ENCODE measurements at places on chromosomes 13 and 19. TPM values are rescaled to one million over a fixed set of nuclear protein-coding genes. Genes with fewer than 3 reads are reported as not detected.

Gene HSPB6
- 0.14 TPM for total RNA-seq

Gene OR7C1
- total RNA-seq: not detected

GRCh38 chr13:45393941-45394570, 24.1 kb downstream of the SLC25A30 start:
- DNase-seq: no peak

GRCh38 chr19:6693681-6694080, 23.7 kb upstream of the TNFSF14 start:
- no peak for DNase-seq

DNA sequence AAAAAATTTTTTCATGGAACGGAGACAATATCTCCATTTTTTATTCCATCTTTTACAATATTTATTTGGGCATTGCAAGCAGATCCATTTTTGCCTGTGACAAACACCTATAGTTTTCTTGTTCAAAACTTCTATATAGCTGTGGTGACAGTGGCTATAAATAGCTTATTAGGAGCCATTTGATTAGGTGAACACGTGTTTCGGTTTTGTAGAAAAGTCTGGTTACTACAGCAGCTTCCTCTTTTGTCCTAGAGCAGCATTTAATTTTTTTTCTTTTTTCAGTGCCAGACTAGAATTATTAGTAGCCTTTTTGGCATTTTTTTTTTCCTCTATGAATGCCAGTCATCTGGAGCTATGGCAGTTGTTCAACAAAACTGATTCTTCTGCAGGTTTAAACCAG, 123.5 kb downstream of the RXFP2 start:
- no peak for DNase-seq

GRCh38 chr13:23673354-23673753, 103.1 kb downstream of the TNFRSF19 start:
- no peak for DNase-seq

- no peak for DNase-seq
Measured at GRCh38 chr13:81480634-81481033, 1139.7 kb upstream of the SPRY2 start.

DNA sequence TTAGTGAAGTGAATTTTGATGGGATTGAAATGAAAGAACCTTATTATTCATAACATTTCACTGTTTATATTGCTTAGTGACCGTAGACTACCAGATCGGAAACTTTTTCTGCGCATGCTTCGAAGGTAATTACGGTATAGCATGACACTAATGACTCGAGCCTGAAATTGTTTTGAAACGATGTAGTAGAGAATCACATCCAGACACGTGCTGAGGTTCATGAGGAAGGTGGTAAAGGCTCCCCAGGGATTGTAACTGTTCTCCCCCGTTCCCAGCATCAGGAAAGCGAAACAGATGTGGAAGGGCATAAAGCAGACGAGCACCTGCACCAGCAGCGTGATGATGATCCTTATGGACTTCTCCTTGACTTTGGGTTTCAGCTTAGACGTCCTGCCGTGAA, 3.3 kb downstream of the GPR18 start:
- no peak for DNase-seq

GRCh38 chr19:18128044-18128443, 24.9 kb upstream of the PIK3R2 start:
- DNase-seq: no peak

Data from epithelial cell of proximal tubule (primary cell).